K562 (cell line): ENCODE measurements at places on chromosomes 13 and 19.

- no peak for DNase-seq
These were observed 646 bp downstream of the ABHD8 start for GRCh38 chr19:17302391-17303166.

GRCh38 chr13:31518645-31519044 is 220.7 kb upstream of the RXFP2 start:
- no peak for DNase-seq

DNA sequence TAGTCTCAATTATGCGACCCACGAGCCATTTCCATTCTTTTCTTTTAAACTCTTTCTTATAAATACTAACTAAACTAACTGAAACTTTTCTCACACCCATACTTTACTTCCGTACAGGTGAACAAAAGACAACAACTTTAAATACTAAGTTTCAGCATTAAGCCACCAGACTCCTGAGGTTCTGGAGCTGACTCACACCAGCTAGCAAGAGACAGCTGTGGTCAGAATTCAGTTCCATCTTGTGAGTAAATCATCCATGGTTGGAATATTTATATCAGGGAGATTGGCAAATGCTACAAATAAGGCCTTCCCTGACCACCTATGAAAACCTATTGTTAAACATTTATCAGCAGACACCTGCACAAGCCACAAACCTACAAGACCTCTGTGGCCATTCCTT is 897.0 kb downstream of the EFNB2 start:
- DNase-seq, result no peak

- peak; percentile 15 for DNase-seq
These were observed 1.2 kb downstream of the MTIF3 start for GRCh38 chr13:27449081-27449603.

DNA sequence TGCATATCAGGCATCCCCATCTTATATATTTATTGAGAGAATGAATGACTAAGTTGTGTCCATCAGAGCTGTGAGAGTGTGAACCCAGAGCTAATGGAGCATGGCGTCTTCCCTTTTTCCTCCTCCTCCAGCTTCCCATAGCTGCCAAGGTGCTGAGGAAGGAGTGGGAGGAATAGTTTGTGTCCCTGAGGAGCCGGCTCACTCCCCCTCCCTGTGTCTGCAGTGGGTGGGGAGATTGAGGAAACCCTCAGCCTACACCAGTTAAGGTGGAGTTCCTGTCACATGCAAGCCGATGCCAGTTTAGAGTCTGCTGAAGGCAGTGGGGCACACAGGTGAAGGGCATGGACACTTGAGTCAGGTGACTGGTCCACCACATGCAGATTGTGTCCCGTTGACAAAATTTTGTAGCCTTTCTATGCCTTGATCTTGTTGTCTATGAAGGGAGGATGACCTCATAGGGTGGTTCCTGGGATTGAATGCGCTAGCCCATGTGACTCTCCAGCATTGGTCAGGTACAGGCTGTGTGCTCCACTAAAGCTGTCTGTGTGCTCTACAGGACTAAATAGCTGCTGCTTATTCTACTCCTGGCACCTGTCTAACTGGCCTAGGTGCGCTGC is 47.6 kb upstream of the GPI start:
- DNase-seq, result peak; percentile 32

DNA sequence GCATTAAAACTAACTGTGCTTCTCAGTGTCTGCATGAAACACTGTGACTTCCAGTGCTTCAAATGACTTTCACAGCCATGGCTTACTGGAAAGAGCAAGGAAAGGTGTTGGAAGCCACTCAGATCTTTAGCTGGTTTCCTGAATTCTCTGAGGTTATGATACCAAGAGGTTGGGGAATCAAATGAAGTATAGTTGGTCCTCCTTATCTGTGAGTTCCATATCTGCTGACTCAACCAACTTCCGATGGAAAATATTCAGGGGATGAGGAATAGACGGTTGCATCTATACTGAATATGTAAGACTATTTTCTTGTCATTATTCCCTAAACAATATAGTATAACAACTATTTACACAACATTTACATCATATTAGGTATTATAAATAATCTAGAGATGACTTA is 32.4 kb downstream of the EPSTI1 start:
- DNase-seq, result no peak

- DNase-seq, result no peak
These were observed 11.1 kb downstream of the LMO7 start for GRCh38 chr13:75647126-75647784.

DNA sequence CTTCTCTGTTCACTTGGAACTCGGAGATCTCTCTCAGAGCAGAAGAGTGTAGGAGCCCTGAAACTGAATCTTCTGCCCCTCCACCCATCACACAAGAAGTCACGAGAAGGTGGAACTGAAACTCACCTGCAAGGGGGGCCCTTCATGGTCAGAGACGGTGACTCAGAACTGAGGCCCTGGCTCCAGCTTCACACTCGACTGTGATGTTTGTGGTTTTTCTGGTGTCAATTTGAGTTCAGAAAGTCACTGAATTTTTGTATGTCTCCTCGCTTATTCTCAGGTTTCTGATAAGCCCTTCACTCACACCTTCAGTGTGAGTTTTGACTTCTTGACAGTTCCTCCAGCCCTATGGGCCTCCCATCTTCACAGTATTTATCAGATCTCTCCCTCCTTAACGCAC is 23.1 kb downstream of the SIGLEC5 start:
- DNase-seq, result no peak

DNA sequence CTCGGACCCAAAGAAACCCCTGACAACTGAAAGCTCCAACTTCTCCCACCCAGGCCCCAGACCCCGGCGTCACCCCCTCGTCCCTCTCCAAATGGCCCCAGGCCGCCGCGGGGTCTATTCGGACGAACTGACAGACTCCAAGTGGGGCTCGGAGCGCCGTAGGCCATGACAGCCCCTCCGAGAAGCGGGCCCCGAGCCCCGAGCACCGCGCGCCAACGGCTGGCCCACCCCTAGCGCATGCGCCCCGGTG is 360 bp downstream of the DDX39A start:
- no peak for DNase-seq

DNA sequence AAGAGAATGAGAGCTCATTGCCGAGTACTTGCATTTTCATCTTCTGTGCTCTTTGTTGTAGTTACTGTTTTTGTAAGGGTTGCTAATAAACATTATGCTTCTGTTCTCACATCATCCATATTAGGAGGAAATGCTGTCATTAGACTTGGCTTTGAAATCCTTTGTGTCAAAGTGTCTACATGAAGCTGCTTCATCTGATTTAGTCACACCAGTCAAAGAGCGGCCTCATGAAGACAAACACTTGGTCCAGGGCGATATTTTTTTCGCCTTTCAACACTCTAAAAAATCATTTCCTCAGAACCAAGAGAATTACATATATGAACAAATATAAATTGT is 105.0 kb downstream of the SPRY2 start:
- DNase-seq, result no peak

GRCh38 chr13:71801781-71802180 is 65.2 kb downstream of the DACH1 start:
- no peak for DNase-seq

- DNase-seq, result peak; percentile 33
These were observed 338 bp downstream of the RGCC start for GRCh38 chr13:41457589-41458186.

DNA sequence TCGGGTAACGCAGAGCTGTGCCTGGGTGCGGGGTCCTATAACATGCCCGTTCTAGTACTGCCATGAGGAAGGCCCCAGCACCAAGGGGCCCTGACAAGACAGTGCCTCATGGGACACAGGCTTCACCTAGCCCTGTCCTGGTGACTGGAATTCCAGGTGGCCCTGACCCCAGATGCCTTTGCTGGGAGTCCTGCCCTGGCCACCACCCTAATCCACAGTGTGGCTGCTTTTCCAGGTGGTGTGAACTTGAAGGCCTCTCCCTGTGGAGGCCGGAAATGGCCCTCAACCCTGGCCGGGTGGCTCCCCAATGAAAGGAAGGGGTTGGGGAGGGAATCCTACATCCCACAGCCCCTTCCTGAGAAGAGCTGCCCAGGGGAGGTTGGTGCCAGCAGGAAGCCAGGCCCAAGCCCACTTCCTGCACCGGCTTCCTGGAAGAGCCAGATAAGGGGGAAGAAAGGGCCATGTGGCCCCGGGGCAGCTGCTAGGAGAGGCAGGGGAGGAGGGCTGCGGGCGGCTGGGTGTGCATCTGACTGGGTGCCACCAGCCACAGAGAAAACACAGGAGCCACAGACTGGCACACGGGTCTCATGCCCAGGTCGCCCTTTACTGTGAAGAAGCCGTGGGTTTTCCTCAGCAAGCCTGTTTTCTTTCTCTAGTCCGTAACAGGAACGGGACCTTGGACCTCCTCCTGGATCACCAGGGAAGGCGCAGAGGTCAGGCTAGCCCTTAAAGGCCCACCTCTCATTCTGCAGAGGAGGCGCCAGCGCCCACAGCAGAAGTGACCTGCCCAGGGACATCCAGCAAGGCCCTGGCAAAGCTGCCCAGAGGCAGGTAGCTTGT is 4.7 kb downstream of the LSM4 start:
- peak; percentile 73 for DNase-seq

GRCh38 chr19:7644550-7644877 is 7.6 kb downstream of the STXBP2 start:
- DNase-seq, result no peak

DNA sequence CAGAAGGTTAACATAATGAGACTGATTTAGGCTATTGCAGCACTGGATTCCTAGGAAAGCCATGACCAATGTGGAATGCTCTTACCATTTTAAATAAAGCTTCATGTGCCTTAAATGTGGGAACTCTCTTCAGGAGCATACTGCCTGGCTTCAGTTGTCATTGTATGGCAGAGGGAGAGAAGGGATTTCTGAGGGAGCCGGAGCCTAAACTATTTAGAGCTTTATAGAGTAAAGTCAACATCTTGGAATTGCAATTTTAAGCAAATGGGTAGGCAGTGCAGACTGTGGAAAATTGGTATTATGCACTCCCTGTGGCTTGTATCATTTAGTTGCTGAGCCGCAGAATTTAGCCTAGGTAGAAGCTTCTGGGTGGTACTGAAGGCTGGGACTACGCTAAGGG is 2041.4 kb downstream of the PCDH9 start:
- DNase-seq, result no peak

DNA sequence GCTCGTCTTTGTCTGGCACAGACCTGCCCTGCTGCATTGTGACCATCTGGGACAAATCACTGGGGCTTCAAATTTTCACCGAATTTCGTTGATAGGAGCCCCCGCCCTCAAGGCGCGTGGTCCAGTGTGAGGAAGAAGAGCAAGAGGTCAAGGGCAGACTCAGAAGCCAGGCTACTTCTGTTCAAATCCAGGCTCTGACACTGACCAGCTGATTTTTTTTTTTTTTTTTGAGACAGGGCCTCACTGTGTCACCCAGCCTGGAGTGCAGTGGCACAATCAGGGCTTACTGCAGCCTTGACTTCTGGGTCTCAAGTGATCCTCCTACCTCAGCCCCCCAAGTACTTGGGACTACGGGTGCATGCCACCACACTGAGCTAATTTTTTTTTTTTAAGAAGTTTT is 7.2 kb downstream of the SYNGR4 start:
- no peak for DNase-seq

DNA sequence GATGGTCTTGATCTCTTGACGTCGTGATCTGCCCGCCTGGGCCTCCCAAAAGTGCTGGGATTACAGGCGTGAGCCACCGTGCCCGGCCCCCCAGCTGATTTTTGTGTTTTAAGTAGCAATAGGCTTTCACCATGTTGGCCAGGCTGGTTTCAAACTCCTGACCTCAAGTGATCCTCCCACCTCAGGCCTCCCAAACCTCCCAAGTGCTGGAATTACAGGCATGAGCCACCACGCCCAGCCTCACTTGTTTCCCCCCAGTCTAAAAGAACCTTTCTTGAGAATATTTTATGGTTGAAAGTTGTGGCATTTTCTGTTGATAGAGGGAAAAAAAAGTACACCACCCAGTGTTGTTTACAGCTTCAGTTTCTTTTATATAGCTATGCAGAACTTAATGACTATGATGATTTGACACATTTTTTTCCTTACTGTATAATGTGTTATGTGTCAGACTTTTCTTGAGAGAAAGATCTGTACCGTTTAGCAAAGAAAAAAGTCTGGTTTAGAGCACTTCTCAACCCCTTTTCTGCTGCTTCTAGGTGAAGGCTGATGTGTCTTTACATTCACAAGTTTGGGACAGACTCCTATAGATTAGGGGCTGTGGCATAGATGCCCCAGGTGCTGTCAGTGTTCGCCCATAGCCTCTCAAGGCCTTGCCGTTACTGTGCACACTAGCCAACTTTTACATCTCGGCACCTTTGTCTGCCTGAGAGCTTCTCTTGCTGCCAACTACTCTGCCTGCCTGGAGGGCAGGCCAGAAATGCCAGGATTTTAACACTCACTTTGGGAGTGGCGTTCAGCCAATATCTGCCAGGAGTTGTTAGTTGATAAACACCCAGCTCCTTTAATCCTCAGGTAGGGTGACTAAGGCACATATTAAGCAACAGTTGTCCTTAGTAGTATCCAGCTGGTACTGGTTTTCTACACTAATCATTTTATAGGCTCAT is 33.0 kb downstream of the KCTD4 start:
- no peak for DNase-seq

DNA sequence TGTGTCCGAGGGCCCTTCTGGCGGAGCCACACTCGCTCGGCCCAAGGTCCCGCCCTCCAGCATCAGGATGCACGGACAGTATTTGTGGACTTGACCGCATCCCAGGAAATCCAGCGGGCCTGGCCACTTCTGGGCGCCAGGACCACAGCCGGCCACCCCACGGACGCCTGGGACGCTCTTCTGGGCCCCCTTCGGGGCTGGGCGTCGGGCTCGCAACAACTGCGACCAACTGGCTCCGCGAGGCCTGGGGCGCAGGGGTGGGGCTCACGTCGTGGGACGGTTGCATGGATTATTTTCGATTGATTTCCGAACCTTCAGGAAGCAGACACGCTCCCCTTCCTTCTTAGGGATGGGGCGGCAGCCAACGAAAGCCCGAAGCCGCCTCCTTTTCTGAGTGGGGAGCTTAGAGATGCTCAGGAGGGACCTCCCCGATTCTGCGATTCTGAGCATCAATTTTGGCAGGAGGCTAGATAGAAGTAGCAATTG is 521 bp upstream of the NUP58 start:
- no peak for DNase-seq

DNA sequence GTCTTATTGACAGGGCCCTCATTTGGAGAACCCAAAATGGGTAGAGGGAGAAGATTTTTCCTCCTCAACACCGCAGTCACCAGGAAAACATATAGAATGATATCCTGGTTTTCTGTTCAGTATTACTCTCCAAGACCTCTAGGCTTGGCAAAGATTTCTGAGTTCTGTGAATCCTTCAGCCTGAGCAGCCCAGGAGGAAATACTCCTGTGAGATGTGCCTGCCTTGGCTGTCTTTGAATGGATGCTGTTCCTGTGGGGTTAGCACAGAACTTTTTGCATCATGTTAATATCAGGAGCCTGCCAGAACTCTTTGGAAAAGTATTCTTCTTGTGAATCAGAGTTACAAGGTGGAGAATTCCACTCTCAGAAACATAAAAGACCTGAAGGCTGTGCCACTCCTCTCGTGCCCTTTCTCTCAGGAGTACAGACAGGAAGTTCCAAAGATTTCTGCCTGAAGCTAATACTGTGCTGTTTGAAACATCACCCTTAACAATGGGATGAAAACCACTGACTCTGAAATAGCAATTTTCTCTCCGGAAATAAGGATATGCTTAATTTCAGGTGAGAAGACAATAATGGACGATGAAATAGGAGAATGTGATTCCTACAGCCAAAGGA is 520.1 kb upstream of the NBEA start:
- DNase-seq, result no peak
